ENCODE measurements at places on chromosomes 7 and 10.
A peak's percentile ranks its signal among the peaks of the same experiment; 100 is the strongest.

DNA sequence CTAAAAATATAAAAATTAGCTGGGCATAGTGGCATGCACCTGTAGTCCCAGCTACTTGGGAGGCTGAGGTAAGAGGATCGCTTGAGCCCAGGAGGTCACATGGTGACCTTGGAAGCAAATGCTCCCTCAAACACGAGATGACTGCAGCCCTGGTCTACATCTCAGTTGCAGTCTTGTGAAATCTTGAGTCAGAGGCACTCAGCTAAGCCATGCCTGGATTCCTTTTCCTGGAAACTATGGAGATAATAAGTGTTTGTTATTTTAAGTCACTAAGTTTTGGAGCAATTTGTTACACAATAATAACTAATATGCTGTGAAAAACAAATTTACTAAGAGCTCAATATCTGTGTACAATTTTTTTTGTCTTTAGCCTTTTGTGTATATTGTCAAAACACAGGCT lies 284.3 kb upstream of the KAT6B start:
- peak; percentile 7 for DNase-seq

DNA sequence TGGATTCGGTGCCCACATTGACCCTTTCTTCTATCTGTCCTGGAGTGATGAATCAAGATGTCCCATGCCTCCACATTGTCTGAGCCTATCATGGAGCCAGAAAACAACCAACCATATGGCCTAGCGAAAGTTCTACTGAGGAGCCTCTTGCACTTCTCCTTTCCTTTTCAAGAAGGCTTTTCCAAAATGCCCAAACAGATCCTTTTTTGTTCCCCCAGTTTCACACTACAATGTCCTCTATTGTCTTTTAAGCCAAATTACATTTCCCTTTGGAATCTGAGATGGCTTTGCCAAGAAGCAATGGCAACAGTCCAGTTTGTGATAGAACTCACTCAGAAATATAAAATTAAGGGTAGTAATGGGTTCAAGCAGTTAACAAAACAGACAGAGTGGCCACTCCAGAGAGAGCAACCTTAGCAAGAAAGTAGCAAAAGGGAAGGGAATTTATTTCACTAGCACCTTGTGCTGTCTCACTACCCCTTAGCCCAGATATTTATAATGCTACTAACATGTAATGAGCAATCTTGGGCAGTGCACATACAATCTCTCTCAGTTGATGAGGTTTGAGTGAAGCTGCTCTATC lies 194.6 kb upstream of the PDE1C start:
- DNase-seq, result peak; percentile 17

GRCh38 chr10:78259391-78259790 lies 225.7 kb downstream of the RPS24 start:
- DNase-seq, result no peak

GRCh38 chr10:22252801-22253579 lies 35.2 kb upstream of the EBLN1 start:
- DNase-seq, result no peak

GRCh38 chr7:149598721-149599308 lies 101.2 kb upstream of the ZNF746 start:
- DNase-seq, result no peak

DNA sequence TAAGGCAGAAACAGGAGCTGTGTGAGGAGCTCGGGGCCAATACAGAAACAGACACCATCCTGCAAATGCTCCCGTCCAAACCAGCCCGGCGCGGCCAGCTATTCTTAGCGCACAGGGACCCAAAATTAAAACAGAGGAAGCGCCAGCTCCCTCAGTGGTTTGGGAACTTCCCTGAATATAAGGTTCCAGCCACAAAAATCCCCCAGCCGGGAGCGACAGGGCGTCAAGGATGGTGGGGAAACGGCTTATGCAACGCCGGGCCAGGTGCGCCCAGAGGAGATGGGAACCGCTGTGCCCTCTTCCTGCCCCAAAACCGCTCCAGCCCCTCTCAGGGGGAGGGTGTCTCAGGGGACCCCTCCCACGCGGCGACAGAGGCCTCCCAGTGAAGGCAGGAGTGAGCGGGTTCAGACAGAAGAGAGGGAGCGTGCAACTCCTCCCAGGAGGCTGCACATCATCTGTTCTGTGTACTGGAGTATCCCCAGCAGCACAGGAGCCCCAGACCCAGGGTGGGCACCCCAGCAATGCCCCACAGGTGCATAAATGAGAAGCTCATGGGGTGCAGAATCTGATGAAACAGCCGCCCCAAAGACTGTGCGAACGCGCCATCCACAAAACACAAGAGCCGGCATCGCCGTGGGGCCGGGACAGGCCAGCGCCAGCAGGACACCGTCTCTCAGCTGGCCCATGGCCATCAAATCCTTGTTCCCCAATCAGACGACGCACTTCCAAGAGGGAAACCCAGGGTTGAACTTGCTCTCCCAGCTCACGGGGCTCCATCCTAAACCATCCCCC lies 73.9 kb upstream of the PDGFA start:
- no peak for DNase-seq

Data from tibial nerve (tissue), 4 donors.